ENCODE measurements at places on chromosomes 2 and 18.

DNA sequence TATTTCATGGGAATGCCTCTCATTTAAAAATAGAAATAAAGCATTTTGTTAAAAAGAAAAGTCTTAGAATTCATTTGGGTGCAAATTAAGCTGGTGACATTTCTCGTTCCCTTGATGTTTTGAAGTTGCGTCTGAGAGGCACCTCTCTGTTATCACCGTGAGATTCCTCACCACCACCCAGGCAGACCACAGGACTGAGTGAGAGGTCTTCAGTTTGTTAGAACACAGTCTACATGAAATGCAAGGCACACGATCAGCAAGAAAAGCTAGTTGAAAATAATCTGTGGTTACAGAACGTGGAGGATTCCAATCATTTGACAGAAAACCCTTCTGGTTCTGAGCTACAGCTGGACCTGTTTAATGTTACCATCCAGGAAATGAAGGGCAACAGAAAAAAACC lies 116.0 kb downstream of the UXS1 start:
- no peak for DNase-seq

DNA sequence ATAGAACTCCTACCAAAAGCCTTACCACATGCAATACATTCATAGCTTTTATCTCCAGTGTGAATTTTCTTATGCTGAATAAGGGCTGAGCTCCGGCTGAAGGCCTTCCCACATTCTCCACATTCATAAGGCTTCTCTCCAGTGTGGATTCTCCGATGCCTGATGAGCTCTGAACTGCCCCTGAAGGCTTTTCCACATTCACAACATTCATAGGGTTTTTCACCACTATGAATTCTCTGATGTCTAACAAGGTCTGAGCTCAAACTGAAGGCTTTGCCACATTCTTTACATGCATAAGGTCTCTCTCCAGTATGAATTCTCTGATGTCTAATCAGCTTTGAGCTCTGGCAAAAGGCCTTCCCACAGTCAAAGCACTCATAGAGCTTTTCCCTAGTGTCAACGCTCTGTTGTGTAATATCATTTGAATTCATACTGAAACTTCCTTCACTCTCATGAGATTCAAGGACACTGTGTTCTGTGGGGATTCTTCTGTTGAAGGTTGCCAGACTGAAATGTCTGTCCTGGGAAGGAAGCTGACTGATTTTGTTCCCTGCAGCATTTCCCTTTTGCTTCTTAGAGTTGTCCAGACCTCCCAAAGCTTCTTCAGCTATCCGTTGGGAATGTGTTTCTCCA lies 12.9 kb downstream of the ZNF397 start:
- DNase-seq: no peak

- DNase-seq: no peak
These were observed 272.8 kb downstream of the TWIST2 start for GRCh38 chr2:239120664-239121063.

DNA sequence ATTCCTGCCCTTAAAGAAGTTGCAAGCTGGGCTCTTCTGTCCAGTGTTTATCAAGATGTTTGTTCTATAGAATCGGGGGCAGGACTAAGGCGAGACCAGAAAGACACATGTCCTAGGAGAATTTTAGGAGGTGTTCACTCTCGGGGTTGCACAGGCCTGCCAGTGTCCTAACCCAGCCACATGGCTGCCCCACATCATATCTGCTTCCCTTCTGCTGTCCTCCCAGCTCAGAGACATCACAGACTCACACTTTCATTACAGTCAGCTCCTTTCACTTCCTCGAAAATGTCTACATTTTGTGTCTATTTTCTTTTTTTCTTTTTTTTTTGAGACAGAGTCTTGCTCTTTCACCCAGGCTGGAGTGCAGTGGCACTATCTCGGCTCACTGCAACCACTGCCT lies 10.7 kb upstream of the MRO start:
- no peak for DNase-seq

- DNase-seq: peak; percentile 34
These were observed 456.9 kb upstream of the TNP1 start for GRCh38 chr2:217316743-217317142.

DNA sequence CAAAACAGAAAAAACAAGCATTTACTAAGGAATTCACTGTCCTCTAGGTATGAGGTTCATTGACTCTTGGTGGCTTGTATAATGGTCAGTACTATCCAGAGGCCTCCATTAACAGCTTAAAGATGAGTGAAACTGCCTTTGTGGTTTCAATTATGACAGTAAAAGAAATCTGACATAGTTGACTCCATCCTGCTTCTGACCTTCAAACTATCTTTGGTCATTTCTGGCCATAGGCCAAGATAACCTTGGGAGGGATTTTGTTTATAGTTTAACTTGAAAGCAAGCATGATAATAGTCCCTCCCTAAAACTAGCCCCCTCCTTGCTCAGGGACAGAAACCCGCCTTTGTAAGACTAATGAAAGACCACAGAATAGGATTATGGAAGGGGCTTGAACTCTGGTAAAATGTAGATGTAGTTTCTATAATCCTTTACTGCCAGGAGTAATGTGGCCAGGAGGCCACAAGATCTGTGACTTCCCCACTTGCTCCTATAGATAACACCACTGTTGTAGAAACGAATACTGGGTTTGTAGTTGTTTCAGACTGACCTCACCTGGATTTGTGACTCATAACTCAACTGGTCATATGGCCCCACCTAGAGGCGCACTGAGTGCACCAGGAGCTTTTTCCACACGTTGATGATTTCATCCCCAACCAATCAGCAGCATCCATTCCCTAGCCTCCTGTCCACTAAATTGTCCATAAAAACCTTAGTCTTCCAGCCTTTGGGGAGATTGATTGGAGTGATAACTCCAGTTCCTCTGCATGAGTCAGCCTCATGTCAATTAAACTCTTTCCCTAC lies 8.6 kb upstream of the PLEKHM3 start:
- DNase-seq: peak; percentile 91

- DNase-seq: no peak
These were observed 93.6 kb upstream of the CBLN2 start for GRCh38 chr18:72637721-72638120.

DNA sequence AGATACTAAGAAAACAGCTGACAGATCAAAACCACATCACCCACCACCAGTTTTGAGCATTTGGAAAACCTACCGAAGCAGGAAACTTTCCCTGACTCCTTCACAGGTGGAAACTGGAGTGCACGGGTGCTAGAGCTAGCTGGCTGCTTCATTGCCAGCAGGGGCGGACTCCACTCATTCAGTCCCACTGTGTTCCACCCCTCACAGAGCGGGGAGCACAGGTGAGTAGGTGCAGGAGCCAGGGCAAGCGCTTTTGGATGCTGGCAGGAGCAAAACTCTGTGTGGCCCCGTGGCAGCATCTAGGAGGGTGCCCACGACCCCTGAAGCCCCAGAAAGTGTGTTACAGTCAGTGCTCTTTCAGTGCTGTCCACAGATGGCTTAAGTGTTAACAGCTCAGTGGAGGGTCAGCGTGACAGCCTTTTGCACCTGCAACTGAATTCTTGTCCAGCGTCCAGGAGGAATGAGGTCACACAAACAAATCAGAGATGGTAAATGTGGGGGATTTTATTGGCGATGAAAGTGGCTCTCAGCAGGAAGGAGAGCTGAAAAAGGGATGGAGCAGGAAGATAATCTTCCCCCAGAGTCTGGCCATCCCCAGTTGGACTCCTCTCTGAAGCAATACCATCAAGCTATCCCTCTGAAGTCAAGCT lies 71.1 kb downstream of the TMEM163 start:
- no peak for DNase-seq

DNA sequence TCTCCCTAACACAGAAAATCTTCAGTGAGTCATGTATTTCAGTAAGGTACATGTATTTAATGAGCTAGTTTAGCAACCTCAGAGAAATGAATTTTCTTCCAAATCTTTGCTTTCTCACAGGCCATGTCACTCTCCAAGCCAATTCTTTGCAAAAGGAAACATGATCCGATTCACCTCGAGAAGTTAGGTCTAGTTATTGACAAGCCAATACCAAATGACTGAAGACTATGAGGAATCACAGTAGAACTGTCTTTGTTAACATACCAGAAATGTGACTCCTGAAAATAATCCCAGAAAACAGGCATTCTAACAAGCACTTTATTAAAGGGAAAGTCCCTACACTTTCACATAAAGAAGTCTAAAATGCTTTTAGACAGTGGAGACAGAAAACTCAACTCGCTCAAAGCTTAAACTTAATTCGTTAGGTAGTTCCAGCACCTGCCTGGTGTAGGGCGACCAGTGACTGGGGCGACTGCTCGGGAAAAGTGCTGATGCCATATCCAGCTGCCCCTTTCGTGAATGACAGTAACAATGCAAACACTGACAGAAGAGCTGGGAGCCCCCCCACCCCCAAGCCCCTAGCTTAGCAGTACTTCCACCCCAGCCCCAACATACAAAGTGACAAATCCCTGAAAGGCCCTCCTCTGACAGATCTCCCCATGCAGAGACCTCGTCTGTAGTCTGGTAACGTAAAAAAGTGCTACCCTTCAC lies 1.8 kb downstream of the MEMO1 start:
- peak; percentile 71 for DNase-seq

- no peak for DNase-seq
These were observed 181.8 kb downstream of the SNTG2 start for GRCh38 chr2:1132328-1132969.

Data from PC-3 (cell line).